ENCODE measurements at places on chromosomes 6 and 20. TPM values are rescaled to one million over a fixed set of nuclear protein-coding genes. Genes with fewer than 3 reads are reported as not detected.

DNA sequence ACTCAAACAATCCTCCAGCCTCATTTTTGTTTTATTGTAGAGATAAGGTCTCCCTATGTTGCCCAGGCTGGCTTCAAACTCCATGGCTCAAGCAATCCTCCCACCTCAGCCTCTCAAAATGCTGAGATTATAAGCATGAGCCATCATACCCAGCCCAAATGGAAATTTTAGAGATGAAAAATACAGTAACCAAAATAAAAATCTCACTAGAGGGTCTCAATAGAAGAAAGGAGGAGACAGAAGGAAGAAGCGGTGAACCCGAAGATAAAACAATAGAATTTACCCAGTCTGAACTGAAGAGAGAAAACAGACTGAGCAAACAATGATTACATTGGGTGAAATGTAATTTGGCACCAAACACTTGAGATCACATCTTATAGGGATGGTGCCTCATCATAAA, 16.7 kb upstream of the OLIG3 start:
- no peak for DNase-seq

- DNase-seq, result no peak
These were observed 39.0 kb upstream of the PTPN1 start for GRCh38 chr20:50471231-50471630.

GRCh38 chr6:1031720-1032119, 280.2 kb upstream of the FOXQ1 start:
- DNase-seq, result no peak

- no peak for DNase-seq
These were observed 45.5 kb downstream of the HMGN3 start for GRCh38 chr6:79188885-79189480.

The ADGRB3 gene
- 6.7 TPM for total RNA-seq

The PEX3 gene
- 35.7 TPM for total RNA-seq

The HAO1 gene
- total RNA-seq, result not detected
